ENCODE measurements at places on chromosomes 7 and 10.
A peak's percentile ranks its signal among the peaks of the same experiment; 100 is the strongest.

- DNase-seq: peak; percentile 35
Measured at GRCh38 chr7:47502240-47502877, 79.6 kb downstream of the TNS3 start.

GRCh38 chr7:65239707-65240352 lies 133.8 kb upstream of the ZNF92 start:
- peak; percentile 54 for DNase-seq

DNA sequence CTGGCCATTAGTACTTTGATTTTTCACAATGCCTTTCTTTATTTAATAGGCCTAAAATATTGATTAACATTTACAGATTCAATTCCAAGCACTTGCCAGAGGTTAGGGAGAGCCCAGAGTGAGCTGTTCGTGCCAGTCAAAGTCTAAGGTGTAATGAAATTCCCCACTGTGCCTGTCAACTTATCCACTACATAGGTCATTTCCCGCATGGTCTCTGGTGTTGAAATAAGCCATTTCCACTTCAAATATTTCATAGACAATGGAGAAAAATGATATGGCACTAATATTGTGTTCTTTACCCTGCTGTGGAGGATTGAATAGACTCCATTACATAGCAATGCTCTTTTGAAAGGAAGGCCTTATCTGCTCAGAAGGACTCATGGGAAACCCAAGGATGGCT lies 978.1 kb upstream of the CELF2 start:
- no peak for DNase-seq

DNA sequence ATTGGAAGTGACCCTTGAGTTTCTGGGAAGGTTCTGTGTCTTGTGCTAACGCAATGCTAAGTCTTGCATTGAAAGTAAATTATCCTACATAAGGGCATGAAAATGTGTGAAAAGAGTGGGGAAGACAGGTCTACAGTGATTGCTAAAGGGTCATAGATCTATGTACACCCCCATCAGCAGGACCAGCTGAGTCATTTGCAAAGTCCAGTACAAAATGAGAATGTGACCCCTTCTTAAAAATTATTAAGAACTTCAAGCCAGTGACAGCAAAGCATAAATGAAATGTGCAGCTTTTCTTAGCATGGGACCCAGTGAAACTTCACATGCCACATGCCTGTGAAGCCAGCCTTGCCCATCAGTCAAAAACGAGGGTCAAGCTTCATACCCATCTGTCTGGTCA lies 640.7 kb upstream of the MKI67 start:
- no peak for DNase-seq

DNA sequence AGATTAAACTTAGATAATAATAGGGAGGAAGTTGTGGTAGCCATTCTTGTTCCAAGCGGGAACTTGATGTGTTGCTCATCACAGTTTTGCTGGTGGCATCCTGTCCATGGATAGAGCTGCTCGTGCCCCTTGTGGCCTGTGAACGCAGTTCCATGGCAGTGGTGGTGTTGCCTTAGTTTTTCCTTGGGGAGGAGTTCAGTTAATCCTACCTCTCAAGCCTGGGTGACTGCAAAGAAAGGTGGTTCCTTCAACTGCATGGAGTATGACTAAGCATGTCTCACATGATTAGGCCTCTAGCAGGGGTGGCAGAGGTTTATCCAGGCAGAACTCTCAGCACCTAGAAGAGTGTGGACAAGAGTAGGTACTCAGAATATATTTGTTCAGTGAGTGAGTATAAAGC lies 99.7 kb downstream of the MAPK8 start:
- no peak for DNase-seq

DNA sequence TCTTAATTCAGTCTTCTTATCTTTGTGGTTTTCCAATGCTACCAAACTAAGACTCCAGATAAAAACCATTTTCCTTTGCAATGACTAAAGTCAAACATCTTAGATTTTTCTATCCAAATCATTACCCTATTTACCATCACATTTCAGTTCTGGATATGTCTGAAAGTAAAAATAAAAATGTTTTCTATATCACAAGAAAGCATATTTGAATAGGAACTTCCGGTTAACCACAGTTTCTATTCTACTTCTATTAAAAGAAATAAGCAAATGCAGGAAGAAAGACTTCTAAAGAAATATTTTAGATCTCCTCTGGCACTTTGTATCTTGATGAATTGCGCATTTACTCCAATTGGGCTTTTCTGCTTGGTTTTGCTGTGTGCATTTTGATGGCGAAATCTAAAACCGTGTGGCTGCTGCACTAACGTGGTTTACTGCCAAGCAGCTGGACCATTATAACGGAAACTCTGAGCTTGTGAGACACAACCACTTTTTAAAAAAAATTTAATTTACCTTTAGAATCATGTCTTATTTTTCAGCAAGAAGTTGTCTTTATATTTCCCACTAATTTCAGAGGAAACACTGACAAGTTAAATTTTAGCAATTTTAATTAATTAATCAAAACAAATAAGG lies 146.1 kb downstream of the VPS50 start:
- DNase-seq: no peak

GRCh38 chr10:107728807-107729206 lies 564.3 kb upstream of the SORCS1 start:
- no peak for DNase-seq

- DNase-seq: no peak
Measured at GRCh38 chr10:11020548-11020942, 2.9 kb downstream of the CELF2 start.

- no peak for DNase-seq
Measured at GRCh38 chr10:88245974-88246511, 337.1 kb downstream of the RNLS start.

GRCh38 chr10:89241026-89241425 lies 10.5 kb downstream of the LIPA start:
- DNase-seq: no peak

- DNase-seq: no peak
Measured at GRCh38 chr10:118307859-118308258, 34.3 kb downstream of the FAM204A start.

GRCh38 chr7:141455723-141456122 lies 95.5 kb upstream of the AGK start:
- DNase-seq: no peak

- DNase-seq: no peak
Measured at GRCh38 chr7:24831240-24831639, 74.0 kb upstream of the GSDME start.

GRCh38 chr10:22713853-22714478 lies 412 bp downstream of the PIP4K2A start:
- no peak for DNase-seq

GRCh38 chr7:155277385-155277994 lies 20.2 kb upstream of the INSIG1 start:
- no peak for DNase-seq

DNA sequence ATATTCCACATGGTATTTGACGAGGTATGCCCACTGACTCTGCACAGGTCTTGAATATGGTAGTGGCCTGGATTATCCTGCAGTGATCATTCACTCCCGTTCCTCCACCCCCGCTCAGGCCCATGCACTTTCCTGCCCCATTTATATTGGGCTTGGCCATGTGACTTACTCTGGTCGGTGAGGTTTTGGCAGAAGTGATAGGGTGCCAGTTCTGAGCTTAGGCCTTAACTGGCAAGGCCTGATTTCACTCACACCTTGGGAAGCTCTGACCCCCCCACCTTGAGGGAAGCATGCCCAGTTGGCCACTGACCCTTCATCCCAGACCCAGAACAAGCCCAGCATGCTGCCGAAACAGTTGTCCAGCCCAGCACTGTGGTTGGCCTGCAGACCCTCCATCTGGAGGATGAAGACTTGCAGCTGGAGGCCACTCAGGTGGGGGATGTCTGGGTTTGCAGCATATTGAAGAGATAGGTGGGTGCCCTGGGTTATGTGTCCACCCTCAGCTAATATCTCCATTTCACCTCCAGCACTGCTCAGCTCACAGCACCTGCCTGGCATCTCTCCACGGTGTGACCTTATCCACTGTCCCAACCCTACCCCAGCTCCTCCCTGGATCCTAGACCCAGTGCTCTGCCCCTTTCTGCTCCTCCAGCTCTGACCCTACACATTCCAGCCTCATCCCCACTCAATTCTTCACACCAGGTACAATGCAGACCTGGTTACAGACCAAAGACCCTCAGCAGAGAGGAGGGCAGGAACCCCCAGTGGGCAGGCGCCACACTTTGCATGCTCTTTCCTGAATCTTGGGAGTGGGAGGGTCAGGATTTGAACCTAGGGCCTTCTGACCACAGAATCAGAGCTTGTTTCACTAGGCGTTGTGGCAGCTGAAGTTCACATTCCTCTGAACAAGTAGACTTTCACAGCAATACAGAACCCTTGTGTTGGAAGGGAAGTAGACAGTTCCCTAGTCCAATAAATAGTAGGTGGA lies 138.1 kb upstream of the CHST15 start:
- no peak for DNase-seq

DNA sequence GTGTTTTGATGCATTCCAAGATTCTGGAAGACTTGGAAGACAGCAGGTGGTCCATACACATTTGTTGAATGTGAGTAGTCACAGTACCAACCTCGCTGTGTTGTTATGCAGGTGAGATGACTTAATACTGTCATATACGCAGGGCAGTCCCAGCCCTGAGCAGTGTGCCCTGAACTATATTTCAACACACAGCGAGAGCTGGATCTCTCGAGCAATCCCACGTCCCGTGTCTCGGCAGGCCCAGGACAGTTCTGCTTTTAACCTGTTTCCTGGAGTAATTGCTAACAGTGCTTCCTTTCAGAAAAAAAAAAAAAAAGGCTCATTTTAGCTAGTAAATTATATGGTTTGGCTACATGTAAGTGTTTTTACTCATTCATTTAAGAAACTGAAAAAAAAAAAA lies 179.7 kb downstream of the PRKCQ start:
- DNase-seq: no peak

DNA sequence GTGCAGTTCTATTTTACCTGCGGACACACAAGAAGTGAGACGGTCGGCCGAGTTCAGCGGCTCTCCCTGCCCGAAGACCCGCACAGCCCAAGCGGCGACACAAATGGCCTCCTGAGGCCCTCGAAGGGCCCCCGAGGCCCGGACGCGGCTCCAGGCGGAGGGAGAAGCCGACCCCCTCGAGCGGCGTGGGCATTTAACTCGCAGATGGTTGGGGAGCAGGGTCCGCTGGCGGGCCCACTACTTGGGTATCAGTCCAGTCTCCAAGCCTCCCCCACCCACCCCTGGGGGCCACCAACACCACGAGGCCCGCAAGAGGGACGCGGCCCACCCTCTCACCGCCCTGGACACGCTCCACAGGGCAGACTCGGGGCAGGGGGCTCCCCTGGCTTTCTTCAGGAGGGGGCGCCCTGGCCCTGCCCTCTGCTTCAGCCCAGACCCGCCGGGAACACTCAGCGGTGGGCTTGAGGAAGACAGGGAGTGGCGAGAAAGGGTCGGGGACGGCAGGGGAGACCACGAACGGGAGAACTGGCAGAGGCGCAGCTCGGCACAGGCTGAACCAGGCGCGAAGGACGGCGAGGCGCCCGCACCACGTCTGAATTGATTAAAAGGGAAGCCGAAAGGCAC lies 1.7 kb downstream of the IGF2BP3 start:
- no peak for DNase-seq

- no peak for DNase-seq
Measured at GRCh38 chr7:77550586-77550985, 13.5 kb downstream of the PTPN12 start.

GRCh38 chr7:33639552-33640197 lies 265.7 kb upstream of the BMPER start:
- DNase-seq: no peak

- no peak for DNase-seq
Measured at GRCh38 chr7:83870515-83870914, 221.6 kb upstream of the SEMA3E start.

DNA sequence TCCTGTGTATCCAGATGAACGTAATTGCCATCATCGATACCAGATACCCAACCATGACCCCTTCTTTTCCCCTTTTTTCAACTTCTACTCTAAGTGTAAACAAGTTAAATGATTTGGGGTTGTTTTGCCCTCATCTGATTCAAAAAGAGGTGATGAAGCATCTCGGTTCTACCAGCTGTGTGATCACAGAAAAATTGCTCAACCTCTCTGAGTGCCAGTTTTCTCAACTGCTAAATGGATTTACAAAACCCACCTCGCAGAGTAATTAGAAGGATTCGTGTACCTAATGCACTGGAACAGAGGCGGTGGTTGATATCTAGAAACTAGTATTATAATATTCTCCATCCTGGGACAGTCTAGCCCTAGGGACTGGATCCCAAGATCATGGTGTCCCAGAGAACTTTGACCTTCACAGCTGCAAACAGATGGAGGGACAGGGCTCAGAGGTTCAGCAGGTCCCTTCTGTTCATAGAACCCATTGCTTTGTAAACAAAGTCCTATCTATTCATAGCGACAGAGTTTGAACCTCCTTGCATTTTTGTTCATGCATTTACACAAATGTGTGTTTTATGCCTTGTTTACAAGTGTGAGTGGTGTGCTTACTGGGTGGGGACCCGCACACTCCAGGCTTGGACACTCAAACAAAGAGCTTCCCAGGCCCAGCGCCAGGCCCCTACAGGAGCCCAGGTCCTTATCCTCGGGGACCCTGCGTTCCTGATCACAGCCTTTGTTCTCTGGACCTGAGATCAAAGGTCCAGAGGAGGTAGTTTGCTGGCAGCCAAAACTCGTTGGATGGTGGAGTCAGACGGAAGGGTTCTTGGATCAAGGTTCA lies 46.4 kb downstream of the CALML3 start:
- DNase-seq: no peak

DNA sequence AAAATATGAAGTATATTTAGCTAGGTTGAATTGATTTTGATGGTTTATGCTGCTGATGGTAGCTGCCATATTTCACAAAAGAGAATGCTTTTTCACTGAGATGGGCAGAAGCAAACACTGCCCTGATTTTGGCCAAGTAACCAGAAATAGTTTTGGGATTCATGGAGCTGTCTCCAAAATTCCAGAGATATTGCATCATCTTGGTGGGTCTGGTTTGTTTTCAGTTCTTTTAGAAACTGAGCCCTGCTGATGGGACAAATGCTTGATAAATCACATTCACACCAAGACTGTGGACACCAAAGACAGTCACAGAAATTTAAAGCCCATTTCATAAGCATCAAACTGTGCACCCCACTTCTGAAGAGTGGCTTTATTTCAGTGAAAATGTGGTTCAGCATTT lies 140.5 kb downstream of the BICC1 start:
- DNase-seq: no peak

DNA sequence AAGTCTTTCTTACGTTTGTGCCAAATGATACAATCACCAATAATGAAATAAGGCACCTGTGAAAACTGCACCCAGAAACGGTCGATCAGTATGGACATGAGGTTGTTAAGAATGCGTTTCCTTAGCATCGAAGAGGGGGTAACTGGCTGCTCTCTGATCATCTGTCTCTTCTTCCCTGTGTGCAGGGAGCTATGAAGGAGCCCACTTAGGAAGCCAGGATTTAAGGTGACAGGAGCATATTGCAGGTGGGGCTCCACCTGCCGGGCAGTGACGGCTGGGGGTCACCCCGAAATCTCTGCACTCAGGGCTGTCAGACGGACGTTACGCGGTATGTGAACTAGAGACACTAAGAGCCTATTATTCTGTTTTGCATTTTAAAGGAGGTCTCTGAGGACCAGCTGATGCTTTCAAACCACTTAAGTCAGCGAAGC lies 64.5 kb downstream of the CARD11 start:
- no peak for DNase-seq

DNA sequence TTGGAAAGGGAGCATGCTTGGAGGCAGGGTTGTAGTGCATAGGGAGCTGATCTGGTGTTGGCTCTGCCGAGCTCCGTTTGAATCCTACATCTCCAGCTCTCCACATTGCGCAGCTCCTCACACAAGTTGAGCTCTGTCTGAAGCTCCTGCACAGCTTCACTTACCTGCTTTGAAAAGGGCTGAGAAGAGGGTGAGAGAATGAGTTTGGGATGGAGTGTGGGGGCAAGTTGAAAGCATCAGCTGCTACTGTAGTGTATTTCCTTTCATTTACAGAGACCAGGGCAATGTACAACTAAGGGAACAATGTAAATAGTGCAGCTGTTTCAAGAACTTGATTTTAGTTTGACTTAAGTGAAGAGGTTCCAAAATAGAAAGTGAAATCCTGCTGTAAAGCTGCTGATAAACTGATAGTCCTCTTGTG lies 88.5 kb downstream of the VTI1A start:
- DNase-seq: peak; percentile 7
